Activated CD4-positive, alpha-beta T cell treated with anti-CD3 and anti-CD28 coated beads, Interleukin-2, amount 50 U/mL, for 4 hours (primary cell): ENCODE measurements at places on chromosomes 11 and 22.

GRCh38 chr22:45246060-45246985 lies 5.6 kb upstream of the KIAA0930 start:
- no peak for DNase-seq

DNA sequence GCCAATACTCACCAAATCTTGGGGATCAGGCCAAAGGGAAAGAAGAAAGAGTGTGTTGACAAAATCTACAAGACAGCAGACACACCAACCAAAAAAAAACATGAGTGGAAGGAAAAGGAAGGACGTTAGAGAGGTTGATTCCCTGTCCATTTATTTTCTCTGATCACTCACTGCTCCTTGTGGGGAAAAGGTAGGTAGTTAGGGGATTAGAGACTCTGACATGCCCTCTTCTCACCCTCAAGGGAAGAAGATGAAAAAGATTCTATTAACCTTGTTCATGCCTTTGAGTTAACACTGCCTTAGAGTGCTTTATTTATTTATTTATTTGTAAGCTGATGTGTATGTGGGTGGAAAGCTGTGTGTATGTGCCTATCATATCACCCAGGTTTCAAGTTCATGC lies at the start of gene OR52H1:
OR52H1 (minus strand) TSS at position 101 of the 400 bp plus-strand sequence. CDS start 3,035 bp downstream, outside the sequence.
- no peak for DNase-seq

GRCh38 chr11:126790550-126791081 lies 210.0 kb downstream of the KIRREL3 start:
- no peak for DNase-seq

GRCh38 chr11:92750794-92751193 lies 218.7 kb upstream of the MTNR1B start:
- no peak for DNase-seq

DNA sequence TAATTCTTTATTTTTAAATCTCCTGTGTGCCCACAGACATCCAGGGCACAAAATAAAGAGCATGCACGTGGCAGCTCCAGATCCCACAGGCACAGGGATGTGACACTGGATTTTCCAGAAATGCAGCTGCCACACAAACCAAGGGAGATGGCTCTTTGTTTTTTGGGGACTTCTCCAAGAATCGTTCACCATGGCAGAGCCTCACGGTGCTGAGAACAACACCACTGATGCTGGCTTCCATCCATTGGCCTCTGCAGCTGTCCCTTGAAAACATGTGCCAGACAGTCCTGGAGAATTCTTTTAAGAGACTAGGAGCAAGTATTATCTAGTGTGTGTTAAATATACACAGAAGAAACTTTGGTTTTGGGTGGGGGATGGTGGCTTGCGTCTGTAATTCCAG lies 108.4 kb upstream of the SLC22A12 start:
- DNase-seq = no peak

GRCh38 chr11:10911907-10912306 lies 54.1 kb upstream of the ZBED5 start:
- DNase-seq = no peak

DNA sequence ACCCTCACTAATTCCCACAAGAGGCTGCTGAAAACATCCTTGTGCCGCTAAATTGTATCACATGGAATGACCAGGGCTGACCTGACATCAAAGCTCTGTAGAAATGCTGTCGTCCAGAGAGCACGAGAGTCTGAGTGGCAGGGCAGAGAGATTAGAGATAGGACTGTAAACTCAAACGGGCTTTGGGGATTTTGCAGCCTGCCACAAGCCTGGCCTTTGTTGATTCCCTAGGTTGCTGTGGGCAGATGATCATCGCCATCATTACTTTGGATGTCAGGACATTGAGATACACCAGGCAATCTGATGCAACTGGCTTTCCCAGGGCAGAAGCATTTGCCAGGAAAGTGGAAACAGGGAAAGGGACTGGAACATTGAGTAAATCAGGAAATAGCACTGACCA lies 131.6 kb downstream of the ETS1 start:
- no peak for DNase-seq

GRCh38 chr11:104127828-104128227 lies 36.1 kb downstream of the PDGFD start:
- no peak for DNase-seq

DNA sequence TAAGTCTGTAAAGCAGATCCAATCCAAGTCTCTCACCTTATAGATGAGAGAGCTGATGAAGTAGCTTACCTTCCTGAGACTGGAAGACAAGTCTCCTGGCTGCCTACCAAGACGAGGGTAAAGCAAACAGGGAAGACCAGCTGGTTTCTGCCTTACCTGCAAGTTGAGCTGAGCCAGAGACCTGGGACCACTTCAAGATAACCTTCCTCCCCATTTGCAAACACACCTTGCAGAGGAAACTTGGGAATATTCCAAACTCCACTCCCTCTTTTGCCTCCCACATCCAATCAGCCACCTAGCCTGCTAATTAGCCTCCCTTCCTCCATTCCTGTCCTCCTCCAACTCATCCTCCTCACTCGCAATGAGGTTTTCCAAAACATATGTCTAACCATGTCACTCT lies 23.4 kb upstream of the ROBO3 start:
- no peak for DNase-seq
